ENCODE measurements at places on chromosomes 7 and 10. TPM values are rescaled to one million over a fixed set of nuclear protein-coding genes. Genes with fewer than 3 reads are reported as not detected.
A peak's percentile ranks its signal among the peaks of the same experiment; 100 is the strongest.

SPDYE16 gene
- total RNA-seq, result not detected

NUTM2A gene
- 0.35 TPM for total RNA-seq

LRIT1 gene
- total RNA-seq, result not detected

LRRC17 gene
- 2.6 TPM for total RNA-seq

SPAG6 gene
- 0.70 TPM for total RNA-seq

MYH16 gene
- 0.05 TPM for total RNA-seq

AFAP1L2 gene
- 71.4 TPM for total RNA-seq

LRIT2 gene
- not detected for total RNA-seq

SRGN gene
- 53.7 TPM for total RNA-seq

CYP2W1 gene
- not detected for total RNA-seq

PDLIM1 gene
- 45.8 TPM for total RNA-seq

GPAM gene
- total RNA-seq, result 14.9 TPM

DNA sequence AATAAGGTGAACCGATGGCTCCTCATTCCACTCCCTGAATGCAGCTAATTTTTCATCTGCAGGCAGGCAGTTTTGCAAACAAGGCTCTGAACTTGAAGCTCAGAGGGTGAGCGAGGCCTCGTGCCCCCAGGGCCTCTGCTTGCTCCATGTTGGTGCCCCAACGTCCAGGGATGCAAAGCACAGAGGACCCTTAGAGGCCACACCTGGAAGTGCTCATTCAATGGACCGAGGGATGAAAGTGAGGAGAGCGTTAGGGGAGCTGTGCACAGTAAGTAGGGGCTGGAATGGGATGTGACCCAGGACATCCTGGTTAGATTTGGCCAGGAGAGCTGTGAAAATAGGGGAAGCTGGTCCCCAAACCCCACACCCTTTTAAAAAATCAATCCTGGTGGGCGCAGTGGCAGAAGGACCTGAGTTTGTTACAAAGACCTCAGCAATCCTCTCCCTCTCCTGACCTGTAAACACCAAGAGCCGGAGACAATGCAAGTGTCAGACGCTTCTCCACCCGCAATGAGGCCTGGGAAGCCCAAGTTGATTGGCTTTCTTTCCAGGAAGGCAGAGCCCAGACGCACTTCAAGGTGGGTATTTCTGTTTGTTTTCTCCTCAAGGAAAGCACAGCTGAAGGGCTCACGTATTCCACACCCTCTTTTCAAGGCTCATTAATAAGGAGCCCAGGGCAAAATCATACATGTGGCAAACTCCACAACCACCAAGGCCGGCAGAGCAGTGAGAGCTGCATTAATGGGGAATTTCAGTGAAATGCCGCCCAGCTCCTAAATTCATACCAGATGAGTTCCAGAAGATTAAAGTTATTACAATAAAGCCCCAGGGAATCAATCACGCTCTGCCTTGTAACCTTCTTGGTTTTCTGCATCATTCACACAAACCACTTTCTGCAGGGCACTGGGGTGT is 14.1 kb upstream of the CXCL12 start:
- DNase-seq, result peak; percentile 39

DNA sequence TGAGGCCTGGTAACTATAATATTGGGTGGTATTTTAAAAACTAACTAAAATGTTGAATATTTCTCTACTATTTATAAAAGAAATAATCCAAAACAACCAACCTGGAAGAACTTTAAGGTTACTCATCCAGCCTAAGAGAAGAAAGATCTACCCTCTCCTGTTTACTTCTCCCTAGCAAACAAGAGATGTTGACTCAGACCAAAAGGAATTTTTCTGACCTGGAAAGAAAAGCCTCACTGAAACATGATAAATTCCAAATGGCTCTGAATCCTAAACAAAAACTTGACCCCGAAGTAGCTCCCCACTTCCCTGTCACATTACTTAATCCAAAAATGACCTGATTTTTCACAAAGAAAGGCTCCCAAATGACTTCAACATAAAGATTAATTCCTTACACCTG is 101.2 kb downstream of the PARD3 start:
- peak; percentile 89 for DNase-seq

DNA sequence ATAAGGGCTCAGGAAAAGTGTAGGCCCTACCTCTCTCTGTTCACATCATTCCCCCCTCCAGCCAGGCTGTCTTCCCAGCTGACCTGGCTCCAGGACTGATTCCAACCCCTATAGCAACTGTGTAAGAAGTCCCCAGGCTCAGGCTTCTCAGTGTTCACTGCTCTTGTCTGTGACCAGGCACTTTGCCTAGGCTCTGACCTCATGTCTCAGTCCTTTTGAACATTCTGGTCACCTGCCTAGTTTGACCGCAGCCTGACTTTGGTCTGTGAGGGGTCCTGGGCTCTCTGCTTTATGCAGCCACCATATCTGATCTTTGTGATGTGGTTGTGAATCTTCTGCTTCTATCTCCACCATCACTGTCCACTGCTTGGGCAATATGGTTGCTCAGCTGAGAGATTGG is 24.5 kb downstream of the HIF1AN start:
- no peak for DNase-seq

DNA sequence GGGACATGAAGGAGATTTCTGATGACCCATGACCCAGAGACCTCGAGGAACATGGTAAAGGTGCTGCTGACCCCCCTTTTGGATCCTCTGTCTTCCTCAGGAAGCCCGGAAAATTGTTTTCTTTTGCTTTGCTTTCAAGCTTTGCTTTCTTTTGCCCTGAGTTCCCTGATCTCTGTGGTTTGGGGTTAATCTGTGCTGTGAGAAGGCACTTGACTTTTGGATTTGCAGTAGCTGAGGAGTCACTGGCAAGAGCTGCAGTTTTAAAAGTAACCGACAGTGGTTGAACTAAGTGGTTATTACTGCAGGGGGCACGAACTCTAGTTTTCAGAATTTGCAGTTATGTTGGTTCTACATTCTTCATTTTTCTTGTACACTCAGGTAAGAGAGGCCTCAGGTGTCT is 53.0 kb downstream of the PDZD8 start:
- DNase-seq, result peak; percentile 71

- no peak for DNase-seq
Measured at GRCh38 chr7:3068530-3068929, 24.9 kb upstream of the CARD11 start.

DNA sequence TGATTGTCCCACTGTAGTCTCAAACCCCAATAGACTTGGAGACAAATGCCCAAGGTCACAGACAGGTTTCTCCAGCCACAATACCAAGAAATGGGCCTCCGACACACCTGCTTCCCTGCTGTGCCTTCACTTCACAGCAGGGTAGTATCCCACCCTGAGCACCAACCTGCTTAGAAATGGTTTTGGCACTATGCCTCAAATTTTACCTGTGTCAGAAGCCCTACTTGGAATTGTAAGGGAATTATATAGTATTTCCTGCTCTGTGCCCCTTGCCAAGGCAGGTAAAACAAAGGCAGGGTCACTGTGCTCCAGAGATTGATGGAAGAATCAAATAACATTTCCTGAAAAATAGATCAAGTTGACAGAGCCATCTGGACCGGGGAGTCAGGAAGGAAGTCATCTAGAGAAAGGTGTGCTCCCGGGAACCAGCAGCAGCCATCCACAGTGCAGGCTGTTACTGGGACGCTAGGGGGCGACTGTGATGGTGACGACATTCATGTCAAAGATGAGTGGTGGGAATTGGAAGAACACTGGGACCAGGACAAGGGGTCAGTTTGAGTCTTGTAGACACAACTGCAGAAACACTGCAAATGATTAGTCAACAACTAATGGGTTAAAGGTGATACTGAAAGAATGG is 117.8 kb upstream of the AKR1E2 start:
- DNase-seq, result no peak

DNA sequence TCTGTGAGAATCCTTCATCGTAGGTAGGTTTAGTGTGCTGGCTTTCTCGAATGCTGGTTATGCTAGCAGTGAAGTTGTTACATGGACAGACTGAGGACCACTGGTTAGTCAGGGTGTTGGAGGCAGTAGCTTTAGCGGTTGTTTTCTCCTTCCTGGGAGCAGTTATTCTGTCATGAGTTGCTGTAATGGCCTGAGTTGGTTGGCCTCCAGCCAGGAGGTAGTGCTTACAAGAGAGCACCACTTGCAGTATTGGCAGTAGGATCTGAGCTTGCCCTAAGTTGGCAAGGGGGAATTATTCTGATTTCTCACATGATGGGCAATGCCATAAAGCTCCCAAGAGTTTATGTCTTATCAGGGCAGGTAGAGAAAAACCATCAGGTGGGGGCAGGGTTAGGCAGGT is 58.0 kb downstream of the IPMK start:
- DNase-seq, result peak; percentile 76

DNA sequence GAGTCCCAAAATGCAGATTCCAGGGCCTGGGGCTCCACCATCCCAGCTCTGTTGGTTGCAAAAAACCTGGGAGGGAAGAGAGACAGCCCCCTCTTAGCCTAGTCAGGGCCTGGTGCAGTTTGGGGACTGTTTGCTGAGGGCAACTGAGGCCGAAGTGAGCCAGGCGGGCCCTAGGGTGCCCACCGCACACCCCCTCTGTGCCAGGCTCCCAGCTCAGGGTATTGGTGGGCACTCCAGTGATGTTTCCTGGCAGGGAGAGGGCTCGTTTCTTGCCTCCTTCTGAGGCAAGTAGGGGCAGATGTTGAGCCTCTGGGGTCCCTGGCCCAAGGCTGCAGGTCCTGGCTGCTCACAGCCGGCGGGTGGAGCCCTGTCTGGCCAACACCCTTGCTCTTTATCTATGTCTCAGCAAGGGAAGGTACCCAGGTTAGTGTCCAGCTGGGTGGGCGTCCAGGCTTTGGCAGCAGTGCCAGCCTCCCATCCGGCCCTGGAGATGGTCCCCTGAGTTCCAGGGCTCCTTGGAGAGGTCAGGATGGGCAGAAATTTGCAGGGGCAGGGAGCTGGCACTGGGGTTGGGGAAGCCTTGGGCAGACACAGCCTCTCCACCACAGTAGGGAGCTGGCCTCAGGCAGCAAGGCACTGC is 37.8 kb downstream of the KCTD7 start:
- DNase-seq, result no peak

DNA sequence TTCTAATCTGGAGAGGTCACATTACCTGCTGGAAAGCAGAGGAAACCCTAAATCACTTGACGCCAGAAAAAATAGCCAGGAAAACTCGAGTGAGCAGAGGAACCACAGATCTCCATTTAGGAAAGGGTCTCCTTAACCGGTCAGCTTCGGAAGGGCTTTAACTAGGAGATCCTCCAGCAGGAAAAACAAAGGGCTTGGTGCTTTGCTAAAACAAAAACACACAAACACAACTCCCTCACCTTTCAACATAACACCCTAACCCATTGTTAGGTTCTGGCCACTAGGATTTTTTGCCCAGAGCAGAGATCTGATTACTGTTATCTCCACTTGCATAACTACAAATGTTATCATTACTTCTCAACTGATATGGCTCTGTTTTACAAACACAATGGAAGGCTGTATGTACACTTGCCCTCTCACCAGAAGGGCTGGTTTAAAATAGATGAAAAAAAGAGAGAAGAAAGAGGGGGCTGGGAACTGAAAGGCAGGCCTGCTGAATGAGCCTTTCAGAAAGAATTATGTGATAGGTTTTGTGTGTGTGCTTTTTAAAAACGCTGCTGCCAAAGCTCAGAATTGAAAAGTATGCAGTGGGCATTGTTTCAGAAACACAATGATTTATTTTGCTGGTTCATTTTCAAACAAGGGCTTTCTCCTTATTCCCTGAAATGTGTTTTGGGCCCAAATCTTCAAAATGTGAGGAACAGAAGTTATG is 161.5 kb downstream of the FGFR2 start:
- no peak for DNase-seq

GRCh38 chr7:135232720-135233119 is 918 bp upstream of the STRA8 start:
- DNase-seq, result no peak

DNA sequence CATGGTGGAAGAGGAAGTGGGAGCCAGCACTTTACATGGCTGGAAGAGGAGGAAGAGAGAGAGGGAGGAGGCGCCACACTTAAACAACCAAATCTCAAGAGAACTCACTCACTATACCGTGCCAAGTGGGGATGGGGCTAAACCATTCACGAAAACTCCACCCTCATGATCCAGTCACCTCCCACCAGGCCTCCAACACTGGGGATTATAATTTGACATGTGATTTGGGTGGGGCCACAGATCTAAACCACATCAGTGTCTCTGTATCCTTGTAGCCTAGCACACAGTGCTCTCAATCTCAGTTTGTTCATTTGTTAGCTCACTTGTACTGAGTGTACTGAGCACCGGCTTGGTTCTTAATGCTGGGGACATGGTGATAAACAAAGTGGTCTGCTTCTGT is 228.3 kb downstream of the BUB3 start:
- no peak for DNase-seq

DNA sequence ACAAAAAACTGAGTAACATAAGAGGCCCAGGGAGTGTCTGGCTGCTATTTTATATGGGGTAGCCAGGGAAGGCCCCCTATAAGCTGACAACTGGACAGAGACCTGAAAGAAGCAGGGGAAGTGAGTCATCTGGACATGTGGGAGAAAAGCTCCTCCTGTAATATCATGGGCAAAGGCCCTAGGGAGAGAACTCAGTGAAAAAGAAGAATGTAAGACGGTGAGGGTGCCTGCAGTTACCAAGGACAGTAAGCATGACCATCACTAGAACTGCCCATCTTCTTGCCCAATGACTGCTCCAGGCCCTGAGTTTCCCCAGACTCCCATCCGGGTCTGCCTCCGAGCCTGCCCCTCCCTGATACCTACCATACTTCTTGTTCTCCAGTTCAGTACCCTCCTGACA is 2.3 kb downstream of the ELMO1 start:
- DNase-seq, result no peak

DNA sequence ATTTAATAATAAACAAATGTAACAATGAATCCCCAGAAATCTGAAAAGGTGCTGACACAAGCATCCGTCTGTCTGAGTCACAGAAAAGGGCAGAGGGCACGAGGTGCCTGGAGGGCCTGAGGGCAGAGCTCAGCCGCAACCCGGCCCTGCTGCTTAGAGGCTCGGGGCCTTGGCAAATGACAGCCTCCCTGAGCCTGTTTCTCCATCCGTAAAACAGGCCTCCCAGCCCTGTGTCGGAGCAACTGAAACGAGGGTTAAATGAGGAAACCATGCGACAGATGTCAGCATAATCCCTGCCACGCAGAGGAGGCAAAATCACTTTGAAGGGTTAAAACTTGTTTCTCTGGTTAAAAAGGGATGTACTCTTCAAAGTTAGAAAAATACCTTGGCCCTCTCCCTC is 24.9 kb downstream of the NUDT1 start:
- no peak for DNase-seq

- DNase-seq, result no peak
Measured at GRCh38 chr10:6120691-6121090, 31.9 kb downstream of the RBM17 start.

- no peak for DNase-seq
Measured at GRCh38 chr10:74934100-74934812, 107.9 kb downstream of the KAT6B start.

DNA sequence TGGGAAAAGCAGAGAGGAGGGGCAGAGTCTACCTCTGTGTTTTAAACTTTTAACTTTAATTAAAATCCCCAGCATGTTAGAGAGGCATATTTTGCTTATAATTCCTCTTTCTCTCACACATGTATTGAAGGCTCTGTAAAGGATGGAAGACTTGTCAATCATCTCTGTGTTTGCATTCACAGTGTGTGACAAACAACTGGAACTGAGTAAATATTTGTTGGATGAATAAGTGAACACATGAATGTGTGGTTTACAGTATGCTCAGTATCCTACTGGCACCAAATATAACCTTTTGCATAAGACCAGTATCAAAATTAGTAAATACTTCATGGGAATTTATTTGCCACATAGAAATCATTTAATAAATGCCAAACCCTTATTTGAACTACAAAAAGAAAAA is 829.0 kb downstream of the GRID1 start:
- DNase-seq, result no peak

- DNase-seq, result peak; percentile 23
Measured at GRCh38 chr7:47957156-47957555, 8.9 kb upstream of the PKD1L1 start.

GRCh38 chr10:93790439-93790838 is 32.7 kb downstream of the LGI1 start:
- no peak for DNase-seq

All from renal cortical epithelial cell (primary cell).